AG10803 (cell line): ENCODE measurements at places on chromosomes 13 and 19.
A peak's percentile ranks its signal among the peaks of the same experiment; 100 is the strongest.

DNA sequence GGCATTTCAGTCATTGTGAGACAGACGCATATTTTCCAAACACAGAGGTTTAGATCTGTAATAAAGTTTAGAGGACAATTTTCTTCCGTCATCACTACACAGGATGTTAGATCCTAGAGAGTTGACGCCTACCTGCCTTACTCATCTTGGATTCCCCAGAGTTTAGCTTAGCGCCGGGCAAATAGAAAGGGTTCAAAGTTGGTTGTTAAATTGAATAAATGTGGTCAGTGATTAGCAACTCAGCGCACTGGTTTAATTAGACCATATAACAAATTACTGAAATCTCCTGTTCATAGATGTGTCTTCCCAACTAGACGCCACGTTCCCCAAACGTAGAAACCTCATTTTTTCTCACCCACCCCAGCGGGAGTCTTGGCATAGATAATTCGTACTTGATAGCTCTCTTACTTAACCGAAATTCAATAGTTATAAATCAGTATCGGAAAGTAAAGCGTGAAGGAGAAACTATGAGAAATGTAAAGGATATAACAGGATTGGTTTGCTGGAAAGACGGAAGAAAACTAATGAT lies 726 bp upstream of the UFM1 start:
- DNase-seq = peak; percentile 29

DNA sequence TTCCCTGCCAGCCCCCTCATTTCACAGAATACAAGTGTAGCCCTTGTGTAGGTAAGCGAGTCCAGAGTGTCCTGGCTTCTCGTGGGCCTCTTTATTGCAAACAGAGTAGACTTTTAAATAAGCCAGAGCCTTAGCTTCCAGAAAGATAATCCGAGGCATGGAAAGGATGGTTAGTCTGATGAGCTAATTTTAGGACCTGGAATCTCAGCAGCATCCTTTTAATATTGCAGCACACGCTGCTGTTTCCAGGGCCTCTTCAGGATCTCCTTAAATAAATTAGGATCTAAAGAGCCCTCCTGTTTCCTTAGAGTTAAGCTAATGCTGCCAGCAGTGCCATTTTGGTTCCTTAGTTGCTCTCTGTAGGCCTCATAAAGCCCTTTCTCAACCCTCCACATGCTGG lies 99.2 kb downstream of the RFC3 start:
- no peak for DNase-seq

GRCh38 chr19:35155441-35155840 lies 906 bp downstream of the FXYD5 start:
- no peak for DNase-seq

DNA sequence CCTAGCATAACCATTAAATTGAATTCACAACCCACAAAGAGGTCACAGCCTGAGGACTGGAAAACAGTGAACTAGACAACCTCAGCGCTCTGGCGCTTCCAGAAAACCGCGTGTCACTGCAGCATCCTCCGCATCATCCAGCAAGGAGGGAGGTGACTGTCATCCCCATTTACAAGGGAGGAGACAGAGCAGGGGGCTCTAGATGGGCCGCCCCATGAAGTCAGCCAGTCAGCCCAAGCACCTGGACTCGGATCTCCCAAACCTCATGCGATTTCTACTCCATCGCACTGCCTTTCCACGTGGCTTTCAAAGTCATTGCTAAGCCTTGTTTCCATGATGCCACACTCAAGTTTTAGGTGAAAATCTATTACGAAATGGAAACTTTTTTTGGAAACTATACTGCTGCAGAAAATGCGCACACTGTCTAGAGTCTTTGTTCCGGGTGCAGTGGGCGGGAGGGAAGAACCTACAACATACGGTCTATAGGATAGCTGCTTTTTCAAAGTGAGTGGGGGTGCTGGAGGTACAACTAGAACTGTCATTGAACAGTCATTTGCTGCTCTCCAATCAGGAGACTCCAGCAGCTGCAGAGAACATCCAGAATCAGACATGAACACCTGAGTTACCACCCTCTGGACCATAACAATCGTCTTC lies 2.8 kb downstream of the AP3D1 start:
- no peak for DNase-seq

GRCh38 chr13:93955904-93956303 lies 523.6 kb downstream of the DCT start:
- DNase-seq = no peak

DNA sequence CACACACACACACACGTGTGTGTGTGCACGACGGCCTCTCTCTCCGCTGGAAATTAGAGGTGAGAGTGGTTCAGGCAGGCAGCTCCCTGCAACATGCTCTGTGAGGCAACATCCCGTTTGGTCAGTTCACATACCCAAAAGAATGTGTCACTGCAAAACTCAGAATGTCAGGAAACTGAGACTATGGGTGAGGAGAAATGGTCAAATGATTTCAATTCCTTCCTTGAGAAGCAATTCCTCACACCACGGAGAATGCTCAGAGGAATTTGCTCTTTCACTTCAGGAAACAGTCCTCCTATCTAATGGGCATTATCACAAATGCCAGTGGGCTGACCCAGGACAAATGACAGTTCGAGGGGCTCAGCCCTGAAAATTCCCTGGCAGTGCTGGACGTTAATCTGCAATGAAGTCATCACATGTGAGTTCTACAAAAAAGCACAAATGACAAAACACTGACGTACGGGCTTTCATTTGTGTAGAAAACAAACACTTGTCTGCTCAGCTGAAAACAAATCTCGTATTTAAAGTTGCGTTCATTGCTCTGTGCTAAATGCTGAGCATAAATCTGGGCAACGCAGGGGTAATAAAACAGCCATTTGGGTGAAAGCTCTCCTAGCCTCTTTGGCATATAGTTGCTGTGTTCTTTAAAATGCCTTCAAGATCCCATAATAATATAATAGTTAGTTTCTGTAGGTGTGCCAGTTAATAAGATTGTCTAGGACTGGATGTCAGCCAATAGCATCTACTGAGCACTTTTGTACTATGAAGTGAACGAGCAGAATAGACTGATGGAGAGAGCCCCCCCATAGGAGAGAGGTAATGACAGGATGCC lies 18.6 kb upstream of the LATS2 start:
- peak; percentile 95 for DNase-seq

DNA sequence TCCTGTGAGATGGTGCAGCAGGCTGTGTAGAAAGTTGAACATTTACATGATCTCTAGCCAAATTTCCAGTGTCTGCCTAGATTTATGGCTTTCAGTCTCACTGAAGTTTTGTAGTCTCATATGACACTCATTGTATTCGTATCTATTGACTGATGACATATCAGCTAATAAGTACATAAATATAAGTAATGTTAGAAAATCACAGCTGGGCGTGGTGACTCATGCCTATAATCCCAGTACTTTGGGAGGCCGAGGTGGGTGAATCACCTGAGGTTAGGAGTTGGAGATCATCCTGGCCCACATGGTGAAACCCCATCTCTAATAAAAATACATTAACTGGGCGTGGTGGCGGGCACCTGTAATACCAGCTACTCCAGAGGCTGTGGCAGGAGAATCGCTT lies 54.7 kb upstream of the HTR2A start:
- DNase-seq = no peak

DNA sequence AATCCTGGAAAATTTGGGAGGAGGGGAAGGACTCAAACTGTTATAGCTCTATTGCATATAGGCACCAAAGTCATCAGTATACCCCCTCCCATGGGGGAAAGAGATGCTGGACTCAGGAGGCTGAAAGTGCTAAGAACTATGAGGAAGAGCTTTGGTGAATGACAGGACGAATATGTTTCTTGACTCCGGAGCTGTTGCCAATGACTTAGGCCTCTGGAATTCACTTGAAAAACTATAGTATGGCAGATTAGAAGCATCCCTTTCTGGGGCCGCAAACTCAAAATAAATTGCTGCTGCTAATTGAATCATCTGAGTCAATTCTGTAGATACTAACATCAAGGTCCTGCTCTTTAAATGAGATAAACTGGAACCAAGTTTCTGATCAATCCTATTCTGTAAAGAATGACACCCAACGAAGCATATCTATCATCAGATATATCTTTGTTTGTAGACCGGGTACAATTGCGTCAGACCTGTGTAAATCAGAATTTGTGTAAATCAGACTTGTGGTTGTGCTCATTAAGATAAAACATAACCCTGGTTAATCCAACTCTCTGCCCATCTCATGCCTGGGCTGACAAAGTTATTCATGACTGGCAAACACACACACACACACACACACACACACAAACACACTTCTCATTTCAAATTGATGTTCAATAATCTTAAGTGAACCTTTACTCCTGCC lies 1793.8 kb upstream of the PCDH20 start:
- peak; percentile 1 for DNase-seq

GRCh38 chr13:93945621-93946020 lies 533.9 kb downstream of the DCT start:
- DNase-seq = peak; percentile 23
